PC-3 (cell line): ENCODE measurements at places on chromosomes 6 and 20. TPM values are rescaled to one million over a fixed set of nuclear protein-coding genes. Genes with fewer than 3 reads are reported as not detected.
A peak's percentile ranks its signal among the peaks of the same experiment; 100 is the strongest.

GRCh38 chr6:107618672-107619071 lies 128.8 kb downstream of the SOBP start:
- no peak for DNase-seq

DNA sequence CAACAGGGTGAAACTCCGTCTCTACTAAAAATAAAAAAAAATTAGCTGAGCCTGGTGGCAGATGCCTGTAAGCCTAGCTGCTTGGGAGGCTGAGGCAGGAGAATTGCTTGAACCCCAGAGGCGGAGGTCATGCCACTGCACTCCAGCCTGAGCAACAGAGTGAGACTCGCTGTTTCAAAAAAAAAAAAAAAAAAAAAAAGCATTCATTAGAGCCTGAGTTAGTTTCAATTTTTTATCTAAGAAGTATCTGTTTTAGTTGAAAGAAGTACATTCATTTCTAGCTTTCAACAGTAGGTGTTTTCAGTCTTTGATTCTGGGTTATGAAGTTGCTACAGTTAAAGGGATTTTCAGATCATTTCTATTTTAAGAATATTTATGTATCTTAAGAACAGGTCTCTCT lies 42.2 kb downstream of the ZNF292 start:
- no peak for DNase-seq

DNA sequence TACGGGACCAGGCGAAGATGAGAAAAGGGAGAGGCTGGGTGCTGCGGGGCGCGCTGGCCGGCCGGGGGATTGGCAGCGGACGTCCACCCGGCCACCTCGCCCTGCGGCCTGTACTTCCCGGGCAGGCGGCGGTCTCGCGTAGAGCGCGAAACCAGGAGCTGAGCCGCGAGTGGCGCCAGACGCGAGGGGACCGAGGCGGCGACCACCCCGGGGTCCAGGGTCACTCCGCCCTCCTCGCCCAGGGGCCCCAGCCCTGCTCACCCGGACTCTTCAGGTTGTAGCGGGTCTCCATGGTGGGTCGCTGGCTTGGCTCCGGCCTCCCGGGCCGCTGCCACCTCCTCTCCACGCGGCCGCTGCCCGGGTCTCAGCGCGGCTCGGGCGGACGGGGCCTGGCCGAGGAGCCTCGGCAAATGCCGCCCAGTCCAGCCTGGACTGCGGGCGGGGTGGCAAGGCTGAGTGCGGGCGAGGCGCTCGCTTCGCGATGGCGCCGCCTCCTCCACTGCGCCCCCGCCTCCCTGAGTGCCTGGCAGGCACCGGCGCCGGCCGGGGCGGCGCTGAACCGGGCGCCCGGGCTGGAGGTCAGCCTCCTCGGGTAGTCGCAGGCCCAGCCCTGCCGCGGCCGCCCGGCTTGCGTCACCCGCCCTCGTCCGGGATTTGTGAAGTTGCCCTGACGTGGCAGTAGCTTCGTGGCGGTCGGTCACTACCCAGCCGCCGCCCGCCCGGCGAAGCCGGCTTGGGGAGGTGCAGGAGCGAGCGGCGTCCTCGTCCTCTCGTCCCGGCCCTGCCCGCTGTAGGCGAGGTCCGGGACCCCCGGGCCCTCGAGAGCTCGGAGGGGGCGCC lies at the start of gene UBE2J1:
Gene UBE2J1 (minus strand): TSS at position 445 of the 840 bp plus-strand sequence. CDS start 153 bp downstream, at position 292.
- peak; percentile 82 for DNase-seq

DNA sequence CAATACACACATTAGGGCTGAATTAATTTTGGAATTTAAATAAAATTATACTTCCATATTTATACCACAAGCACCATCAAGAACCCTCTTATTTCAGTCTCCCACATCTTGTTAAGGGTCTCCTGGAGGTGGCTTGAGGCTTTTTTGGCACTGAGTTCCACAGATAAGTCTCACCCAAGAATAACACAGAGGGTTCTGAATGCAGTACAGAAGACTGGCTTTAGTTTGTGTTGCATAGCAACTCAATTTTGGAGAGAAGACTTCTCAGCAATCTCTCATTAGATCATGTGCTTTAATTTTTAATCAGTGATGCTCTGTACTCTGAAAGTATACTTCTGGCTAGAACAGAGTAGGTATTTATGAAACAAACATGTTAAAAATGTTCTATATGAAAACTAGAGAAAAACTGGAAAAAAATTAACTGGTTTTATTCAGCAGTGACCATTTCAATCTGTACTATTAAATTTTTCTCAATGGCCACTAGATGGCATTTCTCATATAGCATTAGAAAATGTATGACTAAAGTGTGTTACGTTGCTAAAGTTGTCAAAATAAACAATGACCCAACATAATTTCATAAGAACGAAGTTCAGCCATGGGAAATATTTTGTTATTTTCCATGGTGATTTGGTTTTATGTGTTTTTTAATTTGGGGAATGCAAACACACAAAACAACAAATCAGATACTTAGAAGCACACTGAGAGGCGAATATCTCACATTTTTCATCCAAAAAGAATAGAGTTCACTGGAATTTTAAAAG lies 32.7 kb upstream of the MAP7 start:
- peak; percentile 81 for DNase-seq

GRCh38 chr6:57021086-57021720 lies 25.3 kb upstream of the KIAA1586 start:
- peak; percentile 81 for DNase-seq

DNA sequence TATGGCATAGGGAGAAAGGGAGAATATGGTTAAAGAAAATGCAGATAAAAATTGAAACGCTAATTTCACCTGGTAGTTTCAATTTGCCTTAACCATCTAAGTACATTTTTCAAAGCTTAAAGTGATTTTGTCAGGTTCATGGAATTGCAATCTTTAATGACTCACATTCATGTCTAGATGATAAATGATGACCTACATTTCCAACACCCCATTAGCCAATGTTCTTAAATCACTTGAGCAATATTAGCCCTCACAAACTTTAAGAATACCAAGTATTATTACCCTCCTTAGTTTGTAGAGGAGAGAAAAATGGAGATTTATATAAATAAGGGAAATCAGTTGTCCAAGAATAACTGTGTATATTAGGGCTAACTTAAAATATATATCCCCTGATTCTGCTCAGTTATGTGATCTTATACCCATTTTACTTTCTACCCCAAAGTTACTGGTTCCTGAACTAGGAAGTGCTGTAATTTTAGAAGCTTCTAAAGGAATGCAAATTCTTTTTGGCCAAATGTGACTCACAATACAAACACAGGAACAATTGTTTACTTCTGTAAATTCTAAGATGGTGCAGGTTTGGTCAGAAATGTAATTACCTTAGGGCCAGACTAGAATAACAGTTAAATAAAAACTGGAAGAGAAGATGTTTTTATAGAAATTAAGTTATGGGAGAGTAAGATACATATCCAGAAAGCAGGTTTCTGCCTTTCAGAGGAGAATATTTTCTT lies 34.5 kb downstream of the TPBG start:
- peak; percentile 84 for DNase-seq

- DNase-seq: no peak
These were observed 54.8 kb downstream of the DACT2 start for GRCh38 chr6:168264593-168265335.

DNA sequence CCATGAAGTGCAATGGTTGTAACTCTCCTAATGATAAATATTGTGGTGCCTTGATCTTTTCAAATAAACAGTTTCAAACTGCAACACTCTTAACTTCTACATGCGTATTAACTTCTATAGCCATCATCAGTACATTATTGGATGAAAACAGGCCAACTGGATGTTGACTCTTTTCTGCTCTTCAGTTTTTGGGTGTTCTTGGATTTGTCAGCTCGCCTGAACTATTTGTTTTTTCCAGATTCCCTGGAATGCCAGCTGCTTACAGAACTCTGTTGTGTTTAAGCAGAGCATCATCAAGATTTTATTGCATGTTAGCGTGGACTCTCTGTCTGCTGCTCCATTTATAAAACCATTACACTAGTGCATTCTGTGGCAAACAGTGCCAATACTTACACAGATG lies 626.1 kb downstream of the HDGFL1 start:
- DNase-seq: no peak

DNA sequence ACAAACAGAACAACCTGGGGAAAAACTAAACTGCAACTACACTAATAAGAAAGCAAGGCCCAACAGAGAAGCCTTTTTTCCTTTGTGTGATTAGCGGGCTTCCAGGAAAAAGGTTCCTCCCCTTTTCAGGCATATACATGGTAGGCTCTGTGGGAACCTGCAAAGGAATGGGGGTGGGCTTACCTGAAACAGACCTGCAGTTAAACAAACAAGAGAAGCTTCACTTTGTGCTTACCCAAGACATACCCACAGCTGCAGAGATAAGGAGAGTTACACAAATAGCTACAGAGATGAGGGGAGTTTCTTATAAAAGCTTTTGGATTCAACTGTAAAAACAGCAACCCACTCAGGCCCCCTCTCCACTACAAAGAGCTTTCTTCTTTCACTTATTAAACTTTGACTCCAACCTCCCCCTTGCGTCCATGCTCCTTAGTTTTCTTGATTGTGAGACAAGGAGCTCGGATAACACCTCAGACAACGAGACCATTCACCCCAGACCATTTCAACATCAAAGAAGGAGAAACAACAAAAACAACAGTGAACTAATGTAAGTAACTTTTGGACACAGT lies 30.9 kb downstream of the RNF146 start:
- DNase-seq: no peak

- DNase-seq: peak; percentile 85
These were observed 51.0 kb upstream of the ZFP64 start for GRCh38 chr20:52242237-52243230.

Gene MYLK4
- total RNA-seq: 0.11 and 0.23 TPM in 2 replicates

Gene UBR2
- total RNA-seq: 15.7 and 19.6 TPM in 2 replicates

Gene NOX3
- not detected in 2 replicates for total RNA-seq

GRCh38 chr6:148824291-148824690 lies 77.5 kb downstream of the UST start:
- DNase-seq: no peak

Gene FRK
- 0.46 and 0.66 TPM in 2 replicates for total RNA-seq

DNA sequence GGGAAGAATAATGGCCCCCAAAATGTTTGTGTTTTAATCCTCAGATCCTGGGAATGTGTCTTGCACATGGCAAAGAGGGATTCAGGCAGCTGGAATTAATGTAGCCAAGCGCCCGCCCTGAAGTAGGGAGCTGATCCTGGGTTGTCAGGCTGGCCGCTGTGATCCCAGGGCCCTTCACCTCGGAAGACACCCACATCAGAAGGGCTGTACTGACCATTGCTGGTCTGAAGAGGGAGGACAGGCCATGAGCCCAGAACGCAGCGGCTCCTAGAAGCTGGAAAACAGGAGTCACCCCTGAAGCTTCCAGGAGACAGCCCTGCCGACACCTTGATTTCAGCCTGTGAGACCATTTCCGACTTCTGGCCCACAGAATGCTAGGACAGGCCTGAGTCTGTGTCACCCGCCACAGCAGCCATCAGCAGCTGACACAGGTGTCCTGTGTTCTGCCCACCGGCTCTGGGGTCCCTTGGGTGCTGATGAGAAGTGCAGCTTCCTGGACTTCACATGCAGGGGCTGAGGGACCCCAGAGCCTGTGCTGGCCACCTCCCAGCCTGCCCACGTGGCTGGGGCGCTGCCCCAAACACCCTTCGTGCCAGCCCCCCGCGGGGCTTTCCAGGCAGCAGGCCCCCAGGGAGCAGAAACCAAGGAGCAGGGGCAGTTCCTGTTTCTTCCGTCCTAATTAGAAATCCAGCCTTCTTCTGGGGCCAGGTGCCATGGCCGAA lies 86.3 kb downstream of the ERMARD start:
- no peak for DNase-seq

Gene BNIP5
- not detected in 2 replicates for total RNA-seq

DNA sequence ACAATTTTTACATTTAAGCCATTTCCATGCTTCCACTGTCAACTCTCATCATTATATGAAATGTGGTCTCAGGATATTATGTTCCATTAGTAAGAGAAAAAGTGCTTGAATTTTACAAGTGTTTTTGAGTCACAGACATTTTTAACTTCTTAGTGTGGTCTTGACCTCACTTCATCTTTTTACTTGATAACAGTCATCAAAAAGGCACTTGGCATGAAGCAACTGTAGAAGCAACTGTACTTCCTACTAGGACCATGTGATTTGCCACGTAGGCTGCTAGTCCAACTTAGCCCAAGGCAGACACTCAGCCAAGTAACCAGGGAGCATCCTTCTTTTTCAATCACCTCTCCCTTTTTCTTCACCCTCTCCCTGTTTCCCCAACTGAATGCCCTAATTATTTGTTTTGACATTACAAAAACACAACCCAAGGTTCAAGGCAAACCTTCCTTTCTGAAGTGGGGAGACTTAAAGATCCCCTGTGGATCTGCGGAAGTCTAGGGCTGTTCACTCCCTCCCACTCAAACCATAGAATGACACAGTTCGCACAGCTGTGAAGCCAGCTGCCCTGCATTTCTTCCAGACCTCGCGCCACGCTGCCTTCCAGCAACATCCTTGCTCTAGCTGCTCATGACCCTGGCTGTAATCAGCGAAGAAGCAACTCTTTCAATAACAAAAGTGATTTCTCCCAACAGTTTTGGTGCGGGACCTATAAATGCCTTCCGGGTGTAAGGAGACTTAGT lies 45.0 kb downstream of the PHACTR1 start:
- DNase-seq: no peak

Gene FAM83B
- 0.07 and 0.29 TPM in 2 replicates for total RNA-seq

DNA sequence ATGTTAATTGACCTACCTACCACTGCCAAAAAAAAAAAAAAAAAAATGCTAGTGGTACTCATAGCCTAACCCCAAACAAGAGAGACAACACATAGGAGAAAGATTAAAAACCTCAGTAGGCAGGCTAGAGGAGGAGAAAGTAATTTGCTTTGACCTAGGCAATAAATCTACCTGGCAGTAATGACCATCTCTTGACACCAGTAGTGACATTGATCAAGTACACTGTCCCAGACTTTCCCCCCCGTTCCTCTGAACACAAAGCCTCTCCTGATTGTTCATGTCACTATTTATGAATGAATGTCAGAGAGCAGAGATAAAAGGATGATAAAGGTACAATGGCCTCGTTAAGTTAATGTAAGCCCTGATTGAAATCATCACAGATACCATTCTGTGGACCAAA lies 746.8 kb downstream of the CBLN4 start:
- DNase-seq: no peak

GRCh38 chr6:151842816-151843215 lies 35.3 kb downstream of the ESR1 start:
- DNase-seq: no peak

- no peak for DNase-seq
These were observed 111.6 kb downstream of the SYCP2 start for GRCh38 chr20:59821788-59822187.

Gene SYNDIG1
- not detected in 2 replicates for total RNA-seq

Gene VSX1
- not detected in 2 replicates for total RNA-seq

- peak; percentile 11 for DNase-seq
These were observed 140.7 kb downstream of the ESR1 start for GRCh38 chr6:151948002-151948743.

DNA sequence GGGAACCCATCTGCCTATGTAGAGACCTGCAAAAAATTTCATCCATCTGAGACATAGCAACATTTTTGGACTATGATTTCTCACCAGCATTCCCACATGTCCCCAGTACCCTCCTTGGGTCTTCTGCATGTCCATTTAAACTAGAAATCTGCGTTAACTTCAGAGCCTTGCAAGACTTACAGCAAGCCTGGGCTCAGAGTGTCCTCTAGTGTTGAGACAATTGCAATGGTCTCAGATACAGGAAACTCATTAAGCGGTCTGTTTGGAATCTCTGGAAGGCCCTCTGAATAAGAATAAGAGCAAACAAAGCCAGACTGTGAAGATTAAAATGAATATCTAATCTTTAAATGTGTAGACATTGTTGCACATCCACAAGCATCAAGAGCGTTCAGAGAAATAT lies 20.5 kb upstream of the PI3 start:
- no peak for DNase-seq

Gene C6orf58
- total RNA-seq: not detected in 2 replicates

Gene ARMH2
- not detected in 2 replicates for total RNA-seq

GRCh38 chr6:103273048-103273447 lies 1586.7 kb downstream of the HACE1 start:
- DNase-seq: peak; percentile 52

Gene KCNK16
- total RNA-seq: not detected in 2 replicates

GRCh38 chr20:37390891-37391525 lies 45.1 kb downstream of the SRC start:
- DNase-seq: no peak

Gene CD24
- total RNA-seq: 117 and 125 TPM in 2 replicates
